ENCODE measurements at places on chromosomes 12 and 14.

DNA sequence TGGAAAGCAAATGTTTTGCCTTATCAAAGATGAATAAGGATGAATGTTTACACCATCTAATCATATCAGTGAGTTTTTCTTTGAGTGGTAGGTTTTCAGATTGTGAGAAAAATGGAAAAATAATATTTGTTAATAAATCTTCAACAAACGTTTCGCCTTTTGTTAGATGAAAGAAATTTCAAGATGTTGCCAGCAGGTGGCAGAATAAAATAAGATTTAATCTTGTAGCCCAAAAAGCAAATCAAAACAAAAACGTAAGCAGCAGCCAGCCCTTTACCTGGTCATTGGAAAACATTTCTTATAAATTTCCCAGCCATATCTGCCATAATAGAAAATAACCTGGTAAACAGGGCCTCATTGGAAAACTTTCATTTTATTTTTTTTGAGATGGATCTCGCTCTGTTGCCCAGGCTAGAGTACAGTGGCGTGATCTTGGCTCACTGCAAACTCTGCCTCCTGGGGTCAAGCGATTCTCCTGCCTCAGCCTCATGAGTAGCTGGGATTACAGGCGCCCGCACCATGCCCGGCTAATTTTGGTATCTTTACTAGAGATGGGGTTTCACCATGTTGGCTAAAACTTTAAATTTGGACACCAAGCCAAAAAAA is 15.4 kb upstream of the TMEM120B start:
- peak; percentile 64 for DNase-seq

GRCh38 chr14:103041464-103041863 is 15.9 kb downstream of the CDC42BPB start:
- DNase-seq: no peak

- no peak for DNase-seq
Observed at GRCh38 chr14:77265561-77266335, 5.3 kb downstream of the NGB start.

DNA sequence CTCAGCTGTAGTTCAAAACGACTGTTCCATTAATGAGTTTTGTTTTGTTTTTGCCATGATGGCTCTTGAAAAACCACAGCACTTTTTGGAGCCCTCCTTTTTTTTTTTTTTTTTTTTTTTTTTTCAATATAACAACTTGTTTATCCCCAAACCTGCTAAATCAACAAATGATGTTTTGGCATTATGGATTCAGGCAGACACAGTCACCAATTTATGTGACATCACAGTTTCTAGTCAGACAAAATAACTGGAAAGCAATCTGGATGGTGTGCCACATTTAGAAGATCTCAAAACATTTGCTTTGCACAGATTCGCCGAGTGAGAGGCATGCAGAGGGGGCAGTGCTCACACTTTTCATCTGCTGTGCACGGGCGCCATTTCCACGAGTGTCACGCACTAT is 7.9 kb upstream of the RFLNA start:
- no peak for DNase-seq

- no peak for DNase-seq
Observed at GRCh38 chr12:76810671-76811419, 46.9 kb downstream of the ZDHHC17 start.

- DNase-seq: no peak
Observed at GRCh38 chr14:94363151-94363624, 25.2 kb downstream of the SERPINA1 start.

GRCh38 chr12:12563290-12563928 is 746 bp upstream of the DUSP16 start:
- no peak for DNase-seq

- DNase-seq: peak; percentile 96
Observed at GRCh38 chr12:53061404-53062010, 11.6 kb downstream of the TNS2 start.

GRCh38 chr14:54674046-54674741 is 107.3 kb downstream of the SAMD4A start:
- no peak for DNase-seq

DNA sequence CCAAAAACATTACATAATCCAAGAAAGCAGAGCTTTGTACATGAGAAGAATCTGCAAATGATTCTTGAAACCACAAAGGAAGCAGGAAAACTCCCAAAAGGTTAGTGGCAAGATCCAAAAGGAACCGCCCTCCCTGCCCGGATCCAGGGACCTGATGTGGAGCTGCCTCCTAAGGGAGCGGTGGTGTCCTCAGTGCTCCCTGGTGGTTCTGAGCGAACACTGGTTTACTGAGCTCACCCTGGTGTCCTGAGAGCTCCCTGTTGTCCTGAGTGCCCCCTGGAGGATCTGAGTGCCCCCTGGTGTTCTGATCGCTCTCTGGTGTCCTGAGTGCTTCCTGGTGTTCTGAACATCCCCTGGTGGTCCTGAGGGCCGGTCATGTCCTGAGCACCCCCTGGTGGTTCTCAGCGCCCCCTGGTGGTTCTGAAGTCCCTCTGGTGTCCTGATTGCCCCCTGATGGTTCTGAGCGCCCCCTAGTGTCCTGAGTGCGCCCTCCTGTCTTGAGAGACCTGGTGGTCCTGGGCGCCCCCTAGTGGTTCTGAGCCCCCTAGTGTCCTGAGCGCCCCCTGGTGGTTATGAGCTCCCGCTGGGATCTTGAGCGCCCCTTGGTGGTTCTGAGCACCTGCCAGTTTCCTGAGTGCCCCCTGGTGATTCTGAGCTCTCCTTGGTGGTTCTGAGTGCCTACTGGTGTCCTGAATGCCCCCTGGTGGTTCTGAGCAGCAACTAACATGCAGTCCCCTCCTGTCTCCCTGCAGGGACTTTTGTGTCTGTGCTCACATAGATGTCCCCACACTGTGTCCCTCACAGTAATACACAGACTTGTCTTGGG is 891.1 kb downstream of the TMEM121 start:
- DNase-seq: peak; percentile 27

DNA sequence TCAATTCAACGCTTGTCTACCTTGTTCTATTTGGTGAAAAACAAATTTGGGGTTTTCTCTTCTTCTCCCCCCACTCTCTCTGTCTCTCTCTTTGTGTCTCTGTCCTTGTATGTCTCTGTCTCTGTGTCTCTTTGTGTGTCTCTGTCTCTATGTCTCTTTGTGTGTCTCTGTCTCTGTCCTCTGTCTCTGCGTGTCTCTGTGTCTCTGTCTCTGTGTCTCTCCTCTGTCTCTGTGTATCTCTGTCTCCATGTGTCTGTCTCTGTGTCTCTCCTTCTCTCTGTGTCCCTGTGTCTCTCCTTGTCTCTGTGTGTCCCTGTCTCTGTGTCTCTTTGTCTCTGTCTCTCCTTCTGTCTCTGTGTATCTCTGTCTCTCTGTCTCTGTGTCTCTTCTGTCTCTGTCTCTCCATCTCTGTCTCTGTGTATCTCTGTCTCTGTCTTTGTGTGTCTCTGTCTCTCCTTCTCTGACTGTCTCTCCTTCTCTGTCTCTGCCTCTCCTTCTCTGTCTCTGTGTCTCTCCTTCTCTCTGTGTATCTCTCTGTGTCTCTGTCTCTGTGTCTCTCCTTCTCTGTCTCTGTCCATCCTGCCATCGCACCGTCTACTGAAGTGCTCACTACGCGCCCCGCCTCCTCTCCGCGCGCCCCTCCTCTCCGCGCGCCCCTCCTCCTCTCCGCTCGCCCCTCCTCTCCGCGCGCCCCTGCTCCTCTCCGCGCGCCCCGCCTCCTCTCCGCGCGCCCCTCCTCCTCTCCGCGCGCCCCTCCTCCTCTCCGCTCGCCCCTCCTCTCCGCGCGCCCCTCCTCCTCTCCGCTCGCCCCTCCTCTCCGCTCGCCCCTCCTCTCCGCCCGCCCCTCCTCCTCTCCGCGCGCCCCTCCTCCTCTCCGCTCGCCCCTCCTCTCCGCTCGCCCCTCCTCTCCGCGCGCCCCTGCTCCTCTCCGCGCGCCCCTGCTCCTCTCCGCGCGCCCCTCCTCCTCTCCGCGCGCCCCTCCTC is 12.8 kb downstream of the LRCOL1 start:
- DNase-seq: peak; percentile 41

DNA sequence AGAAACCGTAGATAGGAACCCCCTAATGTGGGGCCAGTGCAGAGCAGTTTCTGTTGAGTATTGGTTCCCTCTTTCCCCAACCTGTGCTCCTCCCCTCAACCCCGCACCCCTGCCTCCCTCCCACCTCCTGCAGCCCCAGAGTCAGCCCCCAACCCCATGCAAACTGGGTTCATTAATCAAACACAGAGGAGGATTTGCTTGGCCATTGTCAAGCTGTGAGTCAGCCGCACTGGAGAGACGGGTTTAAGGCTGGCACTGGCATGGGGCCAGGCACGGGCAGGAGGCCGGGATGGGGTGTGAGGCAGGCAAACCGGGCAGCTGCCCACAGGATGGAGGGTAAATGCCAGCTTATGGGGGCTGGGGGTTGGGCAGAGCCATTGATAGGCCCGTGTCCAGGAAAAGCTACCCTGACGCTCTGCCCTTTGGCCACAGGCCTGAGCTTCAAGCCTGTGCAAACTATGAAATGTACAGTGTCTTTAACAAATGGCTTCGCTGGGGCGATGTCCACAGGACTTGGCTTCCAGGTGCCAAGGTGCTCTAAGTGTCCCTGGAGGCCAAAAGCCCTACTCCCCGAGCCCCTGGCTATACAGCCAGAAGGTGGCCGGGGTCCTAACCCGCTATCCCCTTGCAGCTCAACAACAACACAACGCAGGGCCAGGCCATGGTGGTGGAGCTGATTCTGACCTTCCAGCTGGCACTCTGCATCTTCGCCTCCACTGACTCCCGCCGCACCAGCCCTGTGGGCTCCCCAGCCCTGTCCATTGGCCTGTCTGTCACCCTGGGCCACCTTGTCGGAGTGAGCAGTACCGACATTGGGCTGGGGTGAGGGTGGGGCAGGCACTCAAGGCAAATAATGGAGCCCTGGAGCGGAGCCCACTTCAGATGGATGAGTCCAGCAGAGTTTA is 1.4 kb downstream of the AQP5 start:
- DNase-seq: peak; percentile 53

- peak; percentile 80 for DNase-seq
Observed at GRCh38 chr12:53006810-53007309, 604 bp downstream of the EIF4B start.

DNA sequence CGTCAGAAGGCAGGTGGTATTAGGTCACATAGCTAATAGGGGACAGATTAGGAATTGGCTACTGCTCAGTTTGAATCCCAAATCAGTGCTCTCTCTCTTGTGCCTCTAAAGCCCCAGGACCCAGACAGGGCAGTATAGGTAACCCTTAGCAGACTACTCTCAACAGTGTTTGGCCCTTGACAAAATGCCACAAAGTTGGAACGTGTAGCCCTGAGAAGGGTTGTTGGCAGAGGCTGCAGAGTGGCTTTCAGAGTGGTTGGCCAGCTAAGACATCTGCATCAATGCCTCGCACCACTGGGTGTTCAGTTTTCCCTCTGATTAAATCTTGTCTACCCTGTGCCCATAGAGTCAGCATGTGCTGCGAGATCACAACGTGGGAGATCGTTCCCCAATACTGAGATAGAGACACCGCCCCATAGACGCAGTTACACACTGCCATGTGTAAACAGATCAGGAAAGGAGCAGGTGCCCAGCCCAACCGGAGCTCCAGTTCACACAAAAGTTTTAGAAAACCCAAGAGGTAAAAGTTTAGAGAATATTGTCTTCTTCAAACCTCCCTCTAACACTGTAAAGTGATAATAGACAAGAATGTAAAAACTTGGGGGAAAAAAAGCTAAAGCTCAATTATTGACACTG is 48.3 kb downstream of the EML1 start:
- no peak for DNase-seq

GRCh38 chr12:86727160-86727559 is 471.0 kb upstream of the MGAT4C start:
- DNase-seq: peak; percentile 55

GRCh38 chr12:33423706-33424105 is 15.9 kb downstream of the SYT10 start:
- no peak for DNase-seq

GRCh38 chr14:105193916-105194782 is 13.0 kb upstream of the NUDT14 start:
- DNase-seq: peak; percentile 70

DNA sequence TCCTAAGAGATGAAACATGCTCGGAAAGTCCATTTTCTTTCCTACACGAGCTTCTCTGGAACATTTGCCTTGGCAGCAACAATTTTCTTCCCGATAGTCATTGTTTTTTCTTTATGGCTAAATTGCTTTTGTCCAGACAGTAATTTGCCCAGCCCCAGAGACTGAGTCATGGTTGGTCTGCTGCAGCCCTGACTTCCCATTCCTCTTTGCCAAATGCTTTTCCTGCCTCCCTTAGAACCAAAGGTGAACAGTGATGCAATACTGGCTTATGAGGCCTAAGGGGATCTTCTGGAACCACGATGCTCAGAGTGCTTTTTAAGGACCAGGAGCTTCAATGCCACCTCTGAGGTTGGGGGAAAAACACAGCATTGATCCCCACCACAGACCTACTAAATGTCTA is 1599.6 kb upstream of the TMEM132C start:
- no peak for DNase-seq

DNA sequence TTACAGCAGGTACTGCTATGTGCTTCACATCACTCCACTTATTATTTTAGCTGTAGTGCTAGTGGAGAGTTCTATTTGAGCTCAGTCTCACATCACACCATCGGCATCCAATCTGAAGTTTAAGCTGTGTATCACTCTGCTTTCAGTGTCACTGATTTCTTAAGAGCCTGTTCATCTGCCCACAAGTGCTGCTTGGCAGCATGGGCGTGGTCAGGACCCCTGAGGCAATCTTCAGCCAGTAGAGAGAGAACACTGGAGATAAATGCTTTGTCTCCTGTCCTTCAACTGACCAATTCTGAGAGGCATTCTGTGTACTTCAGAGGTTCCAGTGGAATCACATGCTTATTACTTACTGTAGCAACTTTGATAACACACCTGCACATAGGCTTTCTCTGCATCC is 728.8 kb downstream of the RPS29 start:
- DNase-seq: no peak

DNA sequence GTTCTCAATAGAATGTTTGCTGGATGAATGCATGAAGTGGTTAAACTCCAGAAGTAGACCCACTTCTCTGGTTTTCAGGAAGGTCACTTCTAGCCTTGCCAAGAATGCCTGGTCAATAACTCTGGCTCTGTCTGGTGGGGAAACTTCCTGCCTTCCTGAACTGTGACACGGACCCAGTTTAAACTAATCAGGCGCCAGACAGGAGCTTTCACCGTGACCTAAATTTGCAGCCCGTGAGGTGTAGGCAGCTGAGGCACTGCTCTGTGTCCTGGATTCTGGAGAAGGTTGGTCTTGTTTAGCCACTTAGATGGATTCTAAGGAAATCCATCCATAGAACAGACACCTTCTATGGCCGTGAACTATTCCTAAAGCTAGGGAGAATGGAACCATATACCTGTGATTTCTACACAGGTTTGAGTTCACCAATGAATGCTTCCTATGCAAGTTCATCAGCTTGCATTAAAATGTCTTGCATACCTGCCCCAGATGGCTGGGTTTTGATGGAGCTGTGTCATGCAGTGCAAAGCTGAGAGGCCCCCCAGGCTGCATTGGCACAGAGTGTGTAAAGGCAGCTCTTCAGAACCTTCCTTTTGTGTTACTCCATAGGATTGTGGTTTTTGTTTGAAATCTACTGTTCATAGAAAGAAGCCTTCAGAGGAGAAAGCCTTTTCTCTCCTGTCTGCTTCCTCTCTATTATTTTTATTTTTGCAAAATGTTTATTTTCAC is 4.4 kb downstream of the CHST11 start:
- no peak for DNase-seq

DNA sequence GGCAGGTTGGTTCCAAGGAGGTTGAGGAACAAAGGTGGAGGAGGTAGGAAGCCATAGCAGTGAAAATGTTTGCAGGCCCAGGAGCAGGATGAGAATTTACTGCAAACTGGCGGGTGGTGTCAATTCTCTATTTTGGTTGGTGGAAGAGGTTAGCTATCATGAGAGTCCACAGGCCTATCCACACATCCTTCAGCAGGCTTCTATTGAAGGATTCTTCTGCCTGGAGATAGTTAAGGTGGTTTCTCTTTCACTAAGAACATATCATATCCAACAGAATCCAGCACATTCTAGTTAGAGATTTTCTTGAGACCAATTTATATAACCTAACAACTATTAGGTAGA is 68.9 kb upstream of the DYRK2 start:
- no peak for DNase-seq
